ENCODE measurements at places on chromosomes 6 and 20.

- H3K36me3 ChIP-seq = no peaks in the 10 kb centered on the region
- no peak overlapping the region for H3K4me3 ChIP-seq
- H3K4me1 ChIP-seq = peaks cover 23% of the 10 kb centered on the region
- DNase-seq = peak; percentile 19
- no peaks in the 10 kb centered on the region for H3K27me3 ChIP-seq
These were observed 456.2 kb downstream of the CD83 start for GRCh38 chr6:14573703-14574290.

DNA sequence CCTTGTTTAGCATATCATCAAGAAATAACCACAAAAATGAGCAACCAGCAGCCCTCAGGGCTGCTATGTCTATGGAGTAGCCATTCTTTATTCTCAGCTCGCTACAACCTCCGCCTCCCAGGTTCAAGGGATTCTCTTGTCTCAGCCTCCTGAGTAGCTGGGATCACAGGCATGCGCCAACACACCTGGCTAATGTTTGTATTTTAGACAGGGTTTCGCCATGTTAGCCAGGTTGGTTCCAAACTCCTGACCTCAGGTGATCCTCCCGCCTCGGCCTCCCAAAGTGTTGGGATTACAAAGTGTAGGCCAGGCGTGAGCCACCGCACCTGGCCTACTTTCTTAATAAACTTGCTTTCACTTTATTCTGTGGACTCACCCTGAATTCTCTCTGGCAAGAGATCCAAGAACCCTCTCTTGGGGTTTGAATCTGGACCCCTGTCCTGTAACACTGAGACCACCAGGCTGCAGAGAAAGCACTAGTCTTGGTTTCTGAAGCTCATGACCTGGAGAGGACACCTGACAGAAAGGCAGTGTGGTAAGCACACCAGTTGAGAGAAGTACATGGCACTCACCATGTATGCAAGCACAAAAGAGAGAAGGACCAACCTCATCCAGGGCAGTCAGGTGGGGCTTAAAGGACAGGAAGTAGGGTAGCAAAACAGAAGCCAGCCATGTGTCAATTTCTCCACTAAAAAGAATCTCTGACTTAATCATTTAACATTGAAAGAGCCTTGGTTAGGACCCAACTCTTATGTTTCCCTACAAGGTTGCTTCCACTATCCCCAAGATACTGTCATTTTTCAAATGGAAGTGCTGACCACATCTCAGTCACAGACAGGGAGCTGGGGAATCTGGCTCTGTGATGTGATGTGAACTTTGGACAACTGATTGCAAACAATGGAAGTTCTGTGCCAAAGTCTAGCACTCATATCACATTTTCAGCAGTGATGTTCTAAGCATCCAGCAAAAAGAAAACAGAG, 97.4 kb upstream of the DST start:
- no peak overlapping the region for H3K27ac ChIP-seq
- no peaks in the 10 kb centered on the region for H3K4me1 ChIP-seq
- no peaks in the 10 kb centered on the region for H3K36me3 ChIP-seq

- DNase-seq = no peak
- no peaks in the 10 kb centered on the region for H3K27me3 ChIP-seq
- H3K4me3 ChIP-seq = no peak overlapping the region
- H3K4me1 ChIP-seq = no peaks in the 10 kb centered on the region
These were observed 631 bp downstream of the PHACTR3 start for GRCh38 chr20:59604741-59605600.

DNA sequence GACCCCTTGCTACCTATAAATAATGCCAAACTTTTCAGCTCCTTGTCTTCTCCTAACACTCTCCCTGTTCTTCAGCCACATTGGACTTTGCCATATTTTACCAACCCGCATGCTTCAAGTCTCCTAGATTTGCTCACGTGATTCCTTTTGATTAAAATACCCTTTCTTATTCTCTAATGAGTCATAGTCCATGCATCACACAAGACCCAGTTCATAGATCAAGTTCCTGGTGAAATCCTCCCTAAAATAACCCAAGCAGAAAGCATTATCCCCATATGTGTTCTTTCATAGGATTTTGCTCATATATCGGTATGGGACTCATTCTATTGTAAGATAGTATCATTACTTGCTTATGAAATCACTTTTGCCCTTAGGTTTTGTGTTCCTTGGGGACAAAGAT, 108.9 kb upstream of the STXBP5 start:
- no peaks in the 10 kb centered on the region for H3K4me1 ChIP-seq
- H3K4me3 ChIP-seq = no peak overlapping the region
- no peaks in the 10 kb centered on the region for H3K27me3 ChIP-seq
- no peaks in the 10 kb centered on the region for H3K36me3 ChIP-seq
- no peak for DNase-seq

- no peak for DNase-seq
- H3K36me3 ChIP-seq = peaks cover 2% of the 10 kb centered on the region
- no peaks in the 10 kb centered on the region for H3K4me1 ChIP-seq
- no peak overlapping the region for H3K27ac ChIP-seq
- no peaks in the 10 kb centered on the region for H3K27me3 ChIP-seq
These were observed 27.8 kb downstream of the CMTR1 start for GRCh38 chr6:37460805-37461204.

GRCh38 chr6:130116273-130116672, 97.9 kb downstream of the L3MBTL3 start:
- DNase-seq = no peak
- peaks cover 2% of the 10 kb centered on the region for H3K36me3 ChIP-seq
- H3K27me3 ChIP-seq = no peaks in the 10 kb centered on the region

- no peaks in the 10 kb centered on the region for H3K4me1 ChIP-seq
- no peaks in the 10 kb centered on the region for H3K27me3 ChIP-seq
- H3K36me3 ChIP-seq = peaks cover 2% of the 10 kb centered on the region
These were observed 18.9 kb downstream of the WRNIP1 start for GRCh38 chr6:2784061-2784460.

DNA sequence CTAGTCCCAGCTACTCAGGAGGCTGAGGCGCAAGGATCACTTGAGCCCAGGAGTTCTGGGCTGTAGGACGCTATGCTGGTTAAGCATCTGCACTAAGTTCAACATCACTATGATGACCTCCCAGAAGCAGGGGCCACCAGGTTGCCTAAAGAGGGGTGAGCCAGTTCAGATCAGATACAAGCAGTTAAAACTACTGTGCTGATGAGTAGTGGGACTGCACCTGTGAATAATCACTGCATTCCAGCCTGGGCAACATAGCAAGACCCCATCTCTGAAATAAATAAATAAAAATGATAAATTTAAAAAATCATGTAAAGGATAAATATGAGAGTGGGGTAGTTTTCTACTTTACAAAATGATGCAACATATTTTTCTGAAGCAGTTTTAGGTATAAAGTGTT, 106.5 kb downstream of the TMEM170B start:
- H3K27ac ChIP-seq = no peak overlapping the region
- no peaks in the 10 kb centered on the region for H3K36me3 ChIP-seq
- no peak overlapping the region for H3K4me3 ChIP-seq
- H3K4me1 ChIP-seq = no peaks in the 10 kb centered on the region
- no peak for DNase-seq
- no peaks in the 10 kb centered on the region for H3K27me3 ChIP-seq

- H3K4me3 ChIP-seq = peak overlapping the region; percentile 39
- H3K27ac ChIP-seq = peak overlapping the region; percentile 90
- no peaks in the 10 kb centered on the region for H3K36me3 ChIP-seq
- H3K27me3 ChIP-seq = no peaks in the 10 kb centered on the region
- peak; percentile 56 for DNase-seq
These were observed 6.3 kb downstream of the ZMYND8 start for GRCh38 chr20:47350181-47350550.

DNA sequence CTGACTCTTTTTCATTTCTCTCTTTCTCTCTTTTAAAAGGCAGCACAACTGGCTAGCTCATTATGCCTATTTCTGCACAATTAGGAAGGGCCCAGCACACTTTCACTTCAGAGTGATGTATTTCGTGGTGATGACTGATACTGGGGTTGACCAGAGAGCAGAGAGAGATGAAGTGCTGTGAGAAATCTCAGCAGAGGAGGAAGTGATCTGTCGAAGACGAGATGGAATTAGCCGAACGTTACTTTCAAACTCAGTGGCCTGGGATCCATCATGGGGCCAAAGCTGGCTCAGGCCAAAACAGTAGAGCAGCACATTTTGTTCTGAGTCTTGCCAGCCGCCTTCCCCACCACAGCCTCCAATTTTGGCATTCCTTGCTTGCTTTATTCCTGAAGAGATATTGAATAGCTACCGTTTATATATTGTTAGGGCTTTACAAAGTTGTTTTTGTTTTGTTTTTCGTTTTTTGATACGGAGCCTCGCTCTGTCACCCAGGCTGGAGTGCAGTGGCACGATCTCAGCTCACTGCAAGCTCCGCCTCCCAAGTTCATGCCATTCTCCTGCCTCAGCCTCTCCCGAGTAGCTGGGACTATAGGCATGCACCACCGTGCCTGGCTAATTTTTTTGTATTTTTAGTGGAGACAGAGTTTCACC, 213.2 kb upstream of the ECI2 start:
- no peak overlapping the region for H3K4me3 ChIP-seq
- H3K27ac ChIP-seq = no peak overlapping the region
- no peaks in the 10 kb centered on the region for H3K27me3 ChIP-seq
- DNase-seq = no peak
- no peaks in the 10 kb centered on the region for H3K36me3 ChIP-seq

GRCh38 chr20:46549188-46549972, 1.1 kb downstream of the OCSTAMP start:
- H3K27me3 ChIP-seq = no peaks in the 10 kb centered on the region
- H3K4me1 ChIP-seq = peaks cover 60% of the 10 kb centered on the region
- no peak overlapping the region for H3K27ac ChIP-seq

- no peak overlapping the region for H3K27ac ChIP-seq
- no peak overlapping the region for H3K4me3 ChIP-seq
- H3K36me3 ChIP-seq = no peaks in the 10 kb centered on the region
- no peaks in the 10 kb centered on the region for H3K27me3 ChIP-seq
- DNase-seq = no peak
These were observed 38.7 kb downstream of the PRR18 start for GRCh38 chr6:166269301-166270039.

DNA sequence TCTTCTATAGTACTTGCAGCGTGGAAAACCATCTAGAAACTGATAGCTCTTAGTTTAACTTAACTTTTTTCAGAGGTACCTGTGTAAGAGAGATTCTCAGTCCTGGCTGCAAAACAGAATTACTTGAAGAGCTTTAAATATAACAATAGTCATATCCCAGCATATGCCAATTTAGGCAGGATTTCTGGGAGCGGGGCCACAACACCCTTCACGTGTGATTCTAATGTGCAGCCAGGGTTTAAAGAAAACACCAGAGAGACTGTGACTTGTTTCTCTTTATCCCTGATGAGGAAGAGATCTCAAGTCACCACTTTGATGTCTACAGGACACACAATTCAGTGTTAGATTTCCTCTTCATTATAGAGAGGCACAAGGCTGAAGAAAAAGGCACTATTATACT, 103.7 kb downstream of the PDSS2 start:
- H3K27ac ChIP-seq = no peak overlapping the region
- H3K36me3 ChIP-seq = no peaks in the 10 kb centered on the region
- no peaks in the 10 kb centered on the region for H3K4me1 ChIP-seq
- no peaks in the 10 kb centered on the region for H3K27me3 ChIP-seq
- no peak for DNase-seq

- H3K27ac ChIP-seq = no peak overlapping the region
- no peak for DNase-seq
- H3K4me3 ChIP-seq = no peak overlapping the region
These were observed 12.0 kb upstream of the ADGRF5 start for GRCh38 chr6:46933751-46934150.

DNA sequence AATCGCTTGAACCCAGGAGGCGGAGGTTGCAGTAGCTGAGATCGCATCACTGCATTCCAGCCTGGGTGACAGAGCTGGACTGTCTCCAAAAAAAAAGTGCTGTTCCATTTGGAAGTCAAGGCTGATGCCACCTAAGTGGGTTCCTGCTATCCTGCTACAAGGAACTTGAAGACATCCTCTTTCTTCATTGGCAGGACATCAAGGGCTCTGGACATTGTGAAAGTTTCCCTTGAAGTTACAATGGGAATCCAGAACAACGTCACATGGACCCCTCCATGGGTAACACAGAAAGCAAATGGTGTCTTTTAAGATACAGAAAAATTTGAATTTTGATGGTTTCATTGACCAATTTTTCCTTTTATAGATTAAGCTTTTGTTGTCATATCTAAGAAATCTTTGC, 15.5 kb upstream of the ITCH start:
- no peak overlapping the region for H3K4me3 ChIP-seq
- no peak for DNase-seq
- H3K36me3 ChIP-seq = no peaks in the 10 kb centered on the region
- H3K27me3 ChIP-seq = no peaks in the 10 kb centered on the region
- H3K4me1 ChIP-seq = no peaks in the 10 kb centered on the region
- no peak overlapping the region for H3K27ac ChIP-seq

GRCh38 chr20:36180323-36180722, 25.8 kb downstream of the EPB41L1 start:
- no peaks in the 10 kb centered on the region for H3K27me3 ChIP-seq
- H3K27ac ChIP-seq = no peak overlapping the region
- H3K4me3 ChIP-seq = no peak overlapping the region
- H3K36me3 ChIP-seq = no peaks in the 10 kb centered on the region
- H3K4me1 ChIP-seq = no peaks in the 10 kb centered on the region

DNA sequence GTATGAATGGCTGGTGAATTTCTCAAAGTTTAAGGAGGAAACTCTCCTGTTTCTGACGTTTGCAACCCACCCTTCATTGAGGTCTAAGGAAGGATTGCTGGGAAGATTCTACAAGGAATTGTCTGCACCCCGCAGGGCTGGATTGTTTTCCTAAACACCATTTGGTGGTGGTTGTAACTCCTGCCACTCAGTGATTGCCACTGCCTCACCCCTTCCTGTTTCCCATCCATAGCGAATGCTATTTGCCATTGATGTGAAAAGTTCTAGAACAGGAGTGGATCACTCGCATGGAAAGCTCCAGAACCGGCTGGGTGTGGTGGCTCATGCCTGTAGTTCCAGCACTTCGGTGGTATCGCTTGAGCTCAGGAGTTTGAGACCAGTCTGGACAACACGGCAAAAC, 8.7 kb upstream of the DSP start:
- peaks cover 6% of the 10 kb centered on the region for H3K27me3 ChIP-seq
- no peak for DNase-seq
- H3K4me1 ChIP-seq = no peaks in the 10 kb centered on the region
- H3K4me3 ChIP-seq = no peak overlapping the region
- no peaks in the 10 kb centered on the region for H3K36me3 ChIP-seq

DNA sequence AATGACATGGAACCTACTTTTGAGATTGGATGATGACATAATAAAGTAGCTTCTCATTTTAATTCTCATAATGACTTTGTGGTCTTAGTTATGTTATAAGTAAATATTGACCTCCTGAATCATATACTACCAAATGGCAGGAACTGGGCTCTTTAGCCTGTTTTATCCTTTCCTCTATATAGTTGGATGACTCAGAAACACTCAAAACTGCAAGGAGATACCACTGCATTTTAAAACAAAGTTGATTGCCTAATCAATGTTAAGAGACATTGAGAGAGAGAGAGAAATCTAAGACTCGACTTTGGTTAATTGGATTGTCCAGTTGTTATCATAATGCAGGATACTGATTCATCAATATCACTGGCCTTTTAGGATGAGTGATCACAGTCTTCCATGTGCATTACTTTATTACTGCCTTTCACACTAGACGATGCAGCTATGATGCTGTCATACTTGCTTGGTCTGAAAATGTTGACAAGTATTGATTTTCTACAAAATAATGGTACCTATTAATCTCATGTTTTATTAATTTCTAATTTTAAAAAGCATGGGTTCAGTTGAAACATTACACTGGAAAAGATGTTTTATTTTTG, 320.0 kb downstream of the NKAIN2 start:
- no peaks in the 10 kb centered on the region for H3K36me3 ChIP-seq
- no peak for DNase-seq
- no peaks in the 10 kb centered on the region for H3K27me3 ChIP-seq
- no peak overlapping the region for H3K27ac ChIP-seq

- H3K27ac ChIP-seq = no peak overlapping the region
- no peaks in the 10 kb centered on the region for H3K36me3 ChIP-seq
These were observed 128.3 kb downstream of the MAP3K7 start for GRCh38 chr6:90458353-90459224.

All from B cell (primary cell).